Pons (tissue), 1 donor: ENCODE measurements at places on chromosomes 13 and 19.

- DNase-seq = no peak
Observed at GRCh38 chr13:110942248-110942981, 27.5 kb upstream of the ANKRD10 start.

- DNase-seq = no peak
Observed at GRCh38 chr13:19818223-19818842, 35.6 kb upstream of the PSPC1 start.

DNA sequence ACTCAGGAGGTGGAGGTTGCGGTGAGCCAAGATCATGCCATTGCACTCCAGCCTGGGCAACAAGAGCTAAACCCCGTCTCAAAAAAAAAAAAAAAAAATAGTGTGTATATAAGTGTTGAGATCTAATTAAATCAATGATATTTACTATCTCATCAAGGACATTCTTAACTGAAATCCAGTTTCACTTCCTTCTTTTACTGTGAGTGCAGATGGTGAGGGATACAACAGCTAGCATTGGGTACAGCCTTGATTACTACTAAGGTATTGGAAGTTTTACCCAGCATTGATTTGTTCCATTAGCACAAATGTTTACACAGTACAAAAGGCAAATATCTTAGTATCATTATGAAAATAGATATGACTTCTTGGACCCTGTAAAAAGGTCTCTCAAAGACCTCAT is 546.6 kb downstream of the KCTD12 start:
- DNase-seq = no peak

DNA sequence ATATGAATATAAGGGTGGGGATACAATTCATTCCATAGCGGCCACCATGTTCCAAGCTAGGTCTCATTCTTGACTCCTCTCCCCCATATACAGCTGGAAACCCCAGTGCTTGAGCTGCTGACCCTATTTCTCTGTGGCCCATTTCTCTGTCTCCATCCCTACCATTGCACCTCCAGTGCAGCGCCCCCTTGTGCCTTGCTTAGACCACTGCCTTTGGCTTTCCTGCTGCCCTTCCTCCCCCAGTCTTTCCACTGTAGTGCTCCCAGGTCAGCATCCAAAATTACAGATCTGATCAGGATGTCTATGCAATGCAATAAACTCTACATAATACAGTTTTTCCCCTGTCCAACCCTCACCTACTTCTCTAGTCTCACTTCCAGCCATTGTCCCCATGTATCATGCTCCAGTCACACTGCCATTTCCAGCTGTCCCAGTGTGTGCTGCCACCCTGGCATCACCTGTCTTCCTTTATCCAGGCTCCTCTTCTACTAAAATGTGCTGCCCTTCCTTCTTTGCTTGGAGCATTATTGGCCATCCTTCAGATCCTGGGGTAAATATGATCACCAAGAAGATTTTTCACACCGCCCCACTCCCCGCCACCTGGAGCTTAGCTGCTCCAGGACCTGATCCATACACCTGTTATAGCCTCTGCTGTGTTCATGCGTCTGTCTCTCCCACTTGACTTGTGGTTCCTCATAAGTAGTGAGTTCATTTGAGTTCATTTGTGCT is 199.4 kb upstream of the IPO5 start:
- no peak for DNase-seq

GRCh38 chr13:110950356-110950755 is 35.5 kb upstream of the ANKRD10 start:
- DNase-seq = no peak

DNA sequence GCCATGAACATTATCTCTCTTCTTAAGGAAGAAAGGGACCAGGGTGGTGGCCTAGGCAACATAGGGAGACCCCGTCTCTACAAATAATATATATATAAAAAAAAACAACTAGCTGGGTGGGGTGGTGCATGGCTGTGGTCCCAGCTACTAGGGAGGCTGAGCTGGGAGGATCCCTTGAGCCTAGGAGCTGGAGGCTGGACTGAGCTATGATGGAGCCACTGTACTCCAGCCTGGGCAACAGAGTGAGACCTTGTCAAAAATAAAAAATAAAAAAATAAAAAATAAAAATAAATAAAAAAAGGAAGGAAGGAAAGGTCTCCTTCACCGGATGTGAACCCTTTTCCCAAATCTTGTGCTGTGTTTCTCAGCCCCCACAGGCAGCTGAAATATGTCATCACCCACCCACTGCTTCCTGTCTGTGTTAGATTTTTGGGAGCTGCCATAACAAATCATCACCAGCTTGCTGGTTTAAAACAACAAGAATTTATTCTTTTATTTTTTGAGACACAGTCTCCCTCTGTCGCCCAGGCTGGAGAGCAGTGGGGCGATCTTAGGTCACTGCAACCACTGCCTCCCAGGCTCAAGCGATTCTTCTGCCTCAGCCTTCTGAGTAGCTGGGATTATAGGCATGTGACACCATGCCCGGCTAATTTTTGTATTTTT is 9.5 kb upstream of the TSPAN16 start:
- DNase-seq = no peak

GRCh38 chr13:30034458-30034795 is 184.0 kb upstream of the UBL3 start:
- DNase-seq = no peak

DNA sequence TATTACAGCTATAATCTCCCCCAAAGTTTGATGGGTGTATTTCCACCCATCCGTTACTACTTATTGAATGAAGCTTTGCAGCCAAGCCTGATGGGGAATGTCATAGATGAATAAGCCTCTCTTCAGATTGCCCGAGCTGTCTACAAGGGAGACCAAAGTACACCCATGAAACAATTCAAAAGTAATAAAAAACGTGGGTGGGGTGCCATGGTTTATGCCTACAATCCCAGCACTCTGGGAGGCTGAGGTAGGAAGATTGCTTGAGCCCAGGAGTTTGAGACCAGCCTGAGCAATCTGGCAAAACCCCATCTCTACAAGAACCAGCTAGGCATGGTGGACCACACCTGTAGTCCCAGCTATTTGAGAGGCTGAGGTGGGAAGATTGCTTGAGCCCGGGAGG is 419.2 kb downstream of the FGF9 start:
- DNase-seq = no peak

GRCh38 chr19:38617764-38618589 is at the start of gene MAP4K1:
Gene MAP4K1, minus strand, starts transcription at chr19:38617953. Its CDS starts 58 bp downstream, at chr19:38617895.
- DNase-seq = peak; percentile 3

DNA sequence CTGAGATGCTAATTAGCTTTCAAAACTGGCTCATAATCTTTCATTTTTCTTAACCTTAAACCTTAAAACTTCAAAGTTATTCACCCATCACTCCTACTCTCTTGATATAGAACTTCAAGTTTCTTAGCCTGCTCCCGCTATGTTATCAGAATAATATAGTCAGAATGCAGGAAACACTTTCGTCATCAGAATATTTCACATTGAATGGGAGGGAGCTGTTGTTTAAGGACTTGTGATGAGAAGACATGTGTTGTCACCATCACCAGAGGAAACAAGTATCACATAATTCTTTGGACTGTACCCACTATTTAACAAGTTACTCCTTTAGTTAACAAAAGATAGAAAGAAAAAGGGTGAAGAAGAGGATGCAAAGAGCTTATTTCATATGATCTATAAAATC is 65.0 kb upstream of the FNDC3A start:
- no peak for DNase-seq

- DNase-seq = no peak
Observed at GRCh38 chr19:17245535-17245984, at the start of gene NR2F6. Gene NR2F6, minus strand, starts transcription at chr19:17245919. Its CDS starts 699 bp downstream, at chr19:17245220.

DNA sequence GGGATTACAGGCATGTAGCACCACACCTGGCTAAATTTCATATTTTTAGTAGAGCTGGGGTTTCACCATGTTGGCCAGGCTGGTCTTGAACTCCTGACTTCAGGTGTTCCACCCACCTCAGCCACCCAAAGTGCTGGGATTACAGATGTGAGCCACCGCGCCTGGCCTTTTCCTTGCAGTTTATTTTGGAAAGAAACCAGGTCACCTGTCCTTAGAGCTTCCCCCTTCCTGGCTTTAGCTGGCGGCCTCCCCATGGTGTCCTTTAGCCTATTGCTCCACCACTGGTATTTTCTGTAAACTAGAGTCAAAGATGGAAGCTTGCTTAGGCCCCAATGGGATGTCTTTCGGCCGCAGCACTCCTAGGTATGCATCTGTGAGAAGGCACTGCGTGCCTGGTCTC is 91.2 kb downstream of the DPF1 start:
- no peak for DNase-seq

- DNase-seq = no peak
Observed at GRCh38 chr13:27044837-27045570, 126.6 kb downstream of the USP12 start.

DNA sequence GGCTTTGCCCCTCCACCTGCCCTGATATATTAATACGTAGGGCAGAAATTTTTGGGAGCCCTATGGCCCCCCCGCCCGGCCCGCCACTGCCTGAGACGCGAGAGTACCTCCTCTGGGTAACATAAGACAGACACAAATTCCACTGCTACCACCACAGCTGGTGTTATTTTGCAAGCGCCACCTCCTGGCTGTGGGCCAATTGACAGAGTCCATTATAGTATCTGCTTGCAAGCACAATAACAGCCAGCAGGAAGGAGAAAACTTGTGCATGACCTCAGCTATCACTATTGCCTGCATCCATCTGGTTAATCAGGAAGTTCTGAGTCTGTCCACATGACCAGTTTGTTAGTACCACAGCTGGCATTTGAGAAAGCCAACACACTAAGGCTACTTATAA is 25.3 kb upstream of the OR10H2 start:
- peak; percentile 32 for DNase-seq

- DNase-seq = no peak
Observed at GRCh38 chr19:1840541-1841115, 7.7 kb downstream of the REXO1 start.

GRCh38 chr13:41244556-41244955 is 18.8 kb downstream of the MTRF1 start:
- DNase-seq = no peak

DNA sequence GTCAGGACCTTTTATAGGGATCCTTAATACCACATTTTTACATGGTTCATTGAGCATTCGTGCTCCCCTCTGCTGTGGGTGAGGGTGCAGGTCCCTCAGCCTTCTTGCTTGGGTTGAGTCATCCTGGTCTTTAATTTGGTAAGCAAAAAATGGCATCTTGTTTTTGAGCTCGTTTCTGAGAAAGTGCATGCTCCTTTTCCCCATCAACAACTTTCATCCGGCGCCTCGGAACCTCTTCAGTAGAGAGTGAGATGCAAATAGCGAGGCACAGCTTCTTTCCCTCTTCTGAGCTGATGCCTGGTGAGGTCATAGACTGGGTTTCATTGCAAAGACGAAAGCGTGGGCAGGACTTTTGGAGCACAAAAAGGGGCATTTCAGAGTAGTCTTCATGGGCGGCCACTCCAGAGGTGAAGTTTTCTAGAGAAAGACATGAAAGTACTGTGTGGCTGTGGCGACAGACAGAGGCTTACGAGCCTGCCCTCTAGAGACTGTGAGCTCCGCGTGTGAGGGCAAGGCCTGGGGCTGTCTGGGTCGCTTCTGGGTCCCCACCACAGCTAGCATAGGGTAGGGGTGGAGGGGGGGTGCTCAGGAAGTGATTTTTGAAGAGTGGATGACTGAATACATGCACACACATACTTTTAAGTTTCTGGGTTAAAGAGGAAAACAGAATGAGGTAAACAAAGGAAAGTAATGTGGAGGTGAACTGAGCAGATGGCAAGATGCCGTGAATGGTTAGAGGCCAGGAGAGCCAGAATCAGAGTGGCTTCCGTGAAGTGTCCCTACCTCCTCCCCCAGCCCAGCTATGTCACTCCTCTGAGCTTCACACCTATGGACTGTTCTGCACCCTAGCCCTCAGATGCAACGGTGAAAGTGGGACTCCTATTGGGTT is 44.3 kb downstream of the BBC3 start:
- no peak for DNase-seq
